ENCODE measurements at places on chromosomes 11 and 22.

DNA sequence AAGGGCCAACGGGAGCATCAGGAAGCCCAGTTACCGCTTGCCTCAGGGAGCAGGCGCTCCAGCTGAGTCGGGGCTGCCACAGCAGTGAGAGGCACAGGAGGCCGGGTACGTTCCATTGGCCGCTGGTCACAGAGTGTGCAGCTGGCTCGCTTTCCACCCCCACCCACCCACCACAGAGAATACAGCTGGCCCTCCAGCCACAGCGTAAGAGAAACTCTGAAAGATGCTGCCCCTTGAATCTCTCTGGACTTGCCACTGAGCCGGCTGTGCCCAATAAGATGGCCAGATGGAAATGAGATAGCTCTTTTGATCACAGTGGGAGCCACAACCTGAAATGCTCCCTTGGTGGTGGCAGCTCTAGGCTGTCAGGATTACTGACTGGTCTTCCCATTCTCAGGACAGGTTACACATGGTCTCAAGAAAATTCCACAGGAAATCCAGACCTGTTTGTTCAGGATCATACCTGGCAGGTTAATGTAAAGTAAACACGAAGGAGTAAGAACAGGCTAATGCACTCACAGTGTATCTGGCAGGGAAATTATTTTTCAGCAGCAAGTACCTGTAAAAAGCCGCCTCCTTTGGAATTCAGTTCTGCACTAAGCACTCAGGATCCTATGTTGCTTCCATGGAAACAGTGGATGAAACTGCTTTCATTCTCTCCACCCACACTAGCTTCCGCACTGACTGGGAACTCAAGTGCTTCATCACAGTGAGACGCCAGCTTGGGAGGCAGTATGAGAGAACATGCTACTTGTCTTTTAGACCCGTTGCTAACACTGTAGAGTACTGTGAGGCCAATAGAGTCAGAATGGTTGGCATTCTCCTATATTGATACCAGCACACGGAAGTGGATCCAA lies 16.5 kb downstream of the SIAE start:
- no peak for DNase-seq

GRCh38 chr22:43923191-43923590 lies 414 bp upstream of the PNPLA3 start:
- DNase-seq, result no peak

GRCh38 chr11:46363455-46364005 lies 16.3 kb downstream of the DGKZ start:
- no peak for DNase-seq

DNA sequence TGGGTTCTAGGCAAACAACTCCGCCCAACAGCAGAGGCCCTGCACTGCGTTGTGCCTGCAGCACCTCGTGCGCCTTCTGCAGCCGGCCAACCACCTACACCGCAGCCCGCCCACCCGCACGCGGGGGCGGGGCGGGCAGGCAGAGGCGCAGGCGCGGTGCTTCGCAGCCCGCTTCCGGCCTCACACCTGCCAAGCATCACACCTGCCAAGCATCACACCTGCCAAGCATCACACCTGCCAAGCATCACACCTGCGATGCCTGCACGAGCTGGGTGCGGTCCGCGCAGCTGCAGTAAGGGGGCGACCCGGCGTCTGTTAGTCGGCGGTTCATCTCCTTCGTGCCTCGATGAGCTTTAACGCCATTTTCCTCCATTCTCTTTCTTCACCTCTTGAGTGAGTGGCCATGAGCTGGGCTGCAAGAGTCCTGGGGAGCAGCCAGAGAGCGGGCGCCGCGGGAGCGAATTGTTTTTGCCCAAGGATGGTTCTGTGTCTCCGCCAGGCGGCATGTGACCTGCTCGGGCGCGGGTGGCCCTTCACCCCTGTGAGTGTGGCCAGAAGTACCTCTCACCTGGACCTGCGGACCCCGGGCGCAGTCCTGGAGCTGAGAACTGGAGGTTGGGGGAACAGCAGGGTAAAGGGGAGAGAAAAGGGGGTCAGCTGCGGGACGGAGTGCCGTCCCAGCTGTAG lies at the start of gene LDHAL6A:
LDHAL6A (plus strand) TSS at position 171 of the 687 bp plus-strand sequence. CDS start 825 bp downstream, outside the sequence.
- DNase-seq, result no peak

DNA sequence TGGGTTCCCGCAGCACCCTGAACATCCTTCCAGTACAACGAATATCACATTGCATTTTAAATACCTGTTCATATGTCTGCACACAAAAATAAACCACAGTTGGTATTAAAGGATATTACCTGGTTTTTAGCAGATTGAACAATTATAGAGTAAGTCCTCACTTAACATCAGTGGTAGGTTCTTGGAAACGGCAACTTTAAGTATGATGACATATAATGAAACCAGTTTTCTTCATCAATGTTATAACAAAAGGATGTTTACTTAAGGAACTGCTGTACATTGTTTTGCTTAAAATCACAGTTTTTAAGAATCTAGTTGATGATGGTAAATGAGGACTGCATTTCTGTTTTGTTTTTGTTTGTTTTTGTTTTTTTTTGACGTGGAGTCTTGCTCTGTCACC lies 28.0 kb downstream of the TRIM66 start:
- no peak for DNase-seq
